ENCODE measurements at places on chromosomes 6 and 20.

GRCh38 chr6:3813150-3813780 is 35.9 kb upstream of the FAM50B start:
- no peak for DNase-seq

- no peak for DNase-seq
Observed at GRCh38 chr6:49835140-49835539, 31.2 kb downstream of the CRISP1 start.

- DNase-seq = no peak
Observed at GRCh38 chr20:35342154-35342769, 50.0 kb upstream of the FAM83C start.

GRCh38 chr6:43826730-43827129 is 56.7 kb downstream of the VEGFA start:
- DNase-seq = no peak

DNA sequence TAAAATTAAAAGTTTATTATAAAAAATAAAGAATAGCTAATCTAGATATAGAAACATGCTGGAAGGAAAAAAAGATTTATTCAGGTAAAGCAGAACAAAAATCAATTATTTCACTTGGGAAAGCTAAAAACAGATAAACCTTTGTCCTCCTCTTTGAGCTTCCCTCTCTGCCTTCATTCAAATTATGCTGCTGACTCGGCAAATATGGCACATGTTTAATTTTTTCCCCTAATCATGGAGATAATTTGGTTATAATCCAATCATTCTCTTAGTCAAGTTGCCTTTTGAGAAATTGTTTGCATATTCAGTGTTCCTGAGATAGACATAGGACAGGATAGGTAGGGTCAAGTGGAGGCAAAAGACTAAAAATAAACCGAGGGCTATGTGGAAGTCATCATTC is 556.8 kb upstream of the PTCHD4 start:
- DNase-seq = no peak

GRCh38 chr6:78505178-78505577 is 362.2 kb upstream of the IRAK1BP1 start:
- no peak for DNase-seq

- no peak for DNase-seq
Observed at GRCh38 chr6:52293067-52293466, 8.5 kb upstream of the MCM3 start.

GRCh38 chr6:125224231-125224861 is 70.8 kb downstream of the TPD52L1 start:
- no peak for DNase-seq

DNA sequence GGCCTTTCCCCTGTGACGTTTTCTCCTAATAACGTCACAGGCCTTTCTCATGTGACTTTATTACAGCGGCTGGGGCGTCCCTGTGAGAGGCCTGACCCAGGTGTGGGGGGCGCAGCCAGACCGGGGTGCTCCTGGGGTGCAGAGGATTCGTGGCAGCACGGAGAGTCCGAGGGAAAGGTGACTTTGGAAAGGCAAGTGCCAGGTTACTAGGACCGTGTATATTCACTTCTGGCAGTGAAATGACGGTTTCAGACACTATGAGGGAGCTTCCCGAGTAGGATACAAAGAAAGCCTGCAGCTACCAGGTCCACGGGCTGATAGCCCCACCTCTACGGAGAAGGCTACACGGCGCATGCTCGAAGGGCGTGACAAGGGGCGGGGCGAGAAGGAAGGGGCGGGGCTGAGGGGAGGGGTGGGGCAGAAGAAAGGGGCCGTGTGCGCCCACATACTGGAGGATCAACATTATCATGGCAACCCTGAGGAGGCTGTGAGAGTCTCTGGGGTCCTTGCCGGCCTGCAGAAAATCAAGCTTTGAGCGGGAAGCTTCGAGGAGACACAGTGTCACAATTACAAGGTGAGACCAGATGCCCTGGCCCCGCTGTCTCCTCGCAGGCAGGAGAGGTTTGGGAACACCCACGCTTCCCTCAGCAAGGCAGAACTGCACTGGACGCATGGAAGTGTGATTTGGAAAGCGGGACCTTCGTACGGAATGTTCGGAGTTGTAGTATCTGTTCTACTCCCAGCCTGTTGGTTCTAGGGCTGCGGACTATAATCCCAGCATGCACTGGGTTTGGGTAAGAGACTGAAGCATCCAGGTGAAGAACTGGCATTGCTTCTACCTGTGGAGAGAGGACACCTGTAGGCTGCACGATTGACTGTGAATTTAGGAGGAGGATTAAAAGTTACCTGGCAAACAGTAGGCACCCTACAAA is 54.4 kb upstream of the ZNF337 start:
- DNase-seq = no peak

GRCh38 chr6:74070091-74070490 is 374.1 kb downstream of the CD109 start:
- DNase-seq = no peak

DNA sequence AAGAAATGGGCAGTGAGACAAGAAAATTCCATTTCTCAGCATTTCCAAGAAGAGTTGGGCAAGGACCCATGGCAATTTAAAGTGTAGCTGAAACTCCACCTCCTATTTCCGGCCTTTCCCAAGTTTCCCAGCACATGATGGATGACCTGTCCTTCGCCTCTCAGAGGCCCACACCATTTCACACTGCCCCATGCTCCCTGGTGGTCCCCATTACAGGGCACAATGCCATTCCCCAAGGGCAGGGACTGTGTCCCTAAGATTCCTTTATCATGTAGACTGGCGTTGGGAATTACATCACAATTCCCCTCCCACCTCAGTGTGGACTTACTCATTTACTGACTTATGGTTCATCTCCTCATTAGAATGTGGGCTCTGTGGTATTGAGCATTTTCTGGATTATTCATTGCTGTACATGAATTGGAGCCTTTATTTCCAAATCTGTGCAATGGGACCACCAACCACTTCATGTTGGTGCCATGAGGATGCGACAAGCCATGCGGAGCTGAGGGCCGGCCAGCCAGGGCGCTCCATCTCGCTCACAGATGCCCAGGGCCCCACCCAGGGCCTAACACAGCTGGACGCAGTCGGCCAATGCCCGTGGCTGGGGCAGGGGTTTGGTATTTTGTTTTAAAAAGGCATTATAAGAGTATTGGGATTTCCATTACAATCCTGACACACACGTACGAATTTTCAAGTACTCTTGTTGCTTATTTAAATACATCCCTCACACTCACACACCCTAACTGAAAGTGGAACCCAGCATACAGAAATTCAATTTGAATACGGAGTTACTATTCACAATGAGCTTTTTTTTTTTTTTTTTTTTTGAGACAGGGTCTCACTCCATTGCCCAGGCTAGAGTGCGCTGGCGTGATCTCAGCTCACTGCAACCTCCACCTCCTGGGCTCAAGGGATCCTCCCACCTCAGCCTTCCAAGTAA is 5.4 kb downstream of the ACSS1 start:
- no peak for DNase-seq

DNA sequence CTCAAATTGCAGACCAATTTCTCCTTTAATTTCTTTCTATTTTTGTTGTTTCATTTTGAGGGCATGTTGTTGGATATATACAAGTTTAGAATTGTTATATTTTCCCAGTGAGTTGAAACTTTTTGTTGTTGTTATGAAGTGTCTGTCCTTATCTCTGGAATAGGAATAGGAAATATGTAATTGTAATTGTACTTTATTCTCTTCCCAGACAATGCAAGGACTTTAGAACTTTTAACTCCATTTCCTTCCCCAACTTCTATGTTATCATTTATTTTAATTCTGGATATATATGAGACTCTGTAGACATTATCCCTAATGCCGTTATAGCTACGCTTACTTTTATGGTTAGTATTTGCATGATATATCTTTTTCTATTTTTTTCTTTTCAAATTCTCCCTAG is 12.4 kb downstream of the SERPINB1 start:
- DNase-seq = no peak

DNA sequence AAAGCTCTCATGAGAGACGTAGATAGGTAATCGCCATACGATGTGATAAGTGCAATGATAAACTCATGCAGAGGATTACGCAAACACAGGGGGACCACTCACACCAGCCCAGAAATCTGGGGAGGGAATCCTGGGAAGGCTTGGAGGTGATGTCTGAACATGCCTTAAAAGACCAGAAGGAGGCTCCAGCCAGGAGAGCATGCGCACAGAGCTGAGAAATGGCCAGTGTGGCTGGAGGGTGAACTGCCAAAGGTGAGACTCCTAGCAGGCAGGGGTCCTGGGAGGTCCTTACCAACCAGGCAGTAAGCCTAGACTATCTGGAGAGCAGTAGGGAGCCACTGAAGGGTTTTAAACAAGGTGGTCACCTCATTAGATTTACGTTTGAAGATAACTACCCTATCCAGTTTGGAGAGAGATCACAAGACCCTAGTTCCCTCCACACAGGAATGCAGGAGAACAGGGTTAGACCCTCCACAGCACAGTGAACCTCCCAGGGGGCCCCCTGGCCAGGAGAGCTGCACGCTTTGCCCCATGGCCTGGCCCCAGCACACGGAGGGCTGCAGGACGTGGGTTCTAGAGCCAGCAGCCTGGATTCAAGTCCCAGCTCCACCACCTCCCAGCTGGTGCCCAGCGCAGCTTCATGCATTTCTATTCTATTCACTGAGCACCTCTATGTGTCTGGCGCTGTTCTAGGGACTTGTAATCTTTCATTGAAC is 13.1 kb downstream of the MDFI start:
- DNase-seq = no peak

GRCh38 chr6:113161018-113161315 is 696.2 kb upstream of the MARCKS start:
- no peak for DNase-seq

Measured in NCI-H1417 treated with DMSO at 0.1 percent for 48 hours (cell line).